ENCODE measurements at places on chromosomes 16 and 17. TPM values are rescaled to one million over a fixed set of nuclear protein-coding genes. Genes with fewer than 3 reads are reported as not detected.

- no peak for DNase-seq
- no peak overlapping the region for H3K27ac ChIP-seq
- no peak overlapping the region for H3K4me3 ChIP-seq
- H3K4me1 ChIP-seq = no peaks in the 10 kb centered on the region
Measured at GRCh38 chr16:5461141-5461540, 363.5 kb upstream of the EEF2KMT start.

TNFRSF13B gene
- not detected for total RNA-seq

GRCh38 chr16:75580-76501 lies 2.2 kb upstream of the MPG start:
- H3K27me3 ChIP-seq = no peaks in the 10 kb centered on the region
- peaks cover 34% of the 10 kb centered on the region for H3K36me3 ChIP-seq
- peaks cover 73% of the 10 kb centered on the region for H3K4me1 ChIP-seq
- peak overlapping the region; percentile 84 for H3K27ac ChIP-seq
- no peak overlapping the region for H3K4me3 ChIP-seq
- DNase-seq = peak; percentile 88

- no peak overlapping the region for H3K4me3 ChIP-seq
- no peaks in the 10 kb centered on the region for H3K36me3 ChIP-seq
- no peak overlapping the region for H3K27ac ChIP-seq
- no peaks in the 10 kb centered on the region for H3K4me1 ChIP-seq
- H3K27me3 ChIP-seq = no peaks in the 10 kb centered on the region
Measured at GRCh38 chr16:75818491-75818890, 92.2 kb upstream of the CPHXL start.

- H3K36me3 ChIP-seq = no peaks in the 10 kb centered on the region
- H3K27ac ChIP-seq = 0 out of 2 replicates have a peak overlapping the region, but pooled peaks have one; percentile 1
- no peaks in the 10 kb centered on the region for H3K27me3 ChIP-seq
- H3K4me3 ChIP-seq = no peak overlapping the region
- H3K4me1 ChIP-seq = peaks cover 24% of the 10 kb centered on the region
- no peak for DNase-seq
Measured at GRCh38 chr17:49687878-49688491, 10.1 kb upstream of the SPOP start.

DNA sequence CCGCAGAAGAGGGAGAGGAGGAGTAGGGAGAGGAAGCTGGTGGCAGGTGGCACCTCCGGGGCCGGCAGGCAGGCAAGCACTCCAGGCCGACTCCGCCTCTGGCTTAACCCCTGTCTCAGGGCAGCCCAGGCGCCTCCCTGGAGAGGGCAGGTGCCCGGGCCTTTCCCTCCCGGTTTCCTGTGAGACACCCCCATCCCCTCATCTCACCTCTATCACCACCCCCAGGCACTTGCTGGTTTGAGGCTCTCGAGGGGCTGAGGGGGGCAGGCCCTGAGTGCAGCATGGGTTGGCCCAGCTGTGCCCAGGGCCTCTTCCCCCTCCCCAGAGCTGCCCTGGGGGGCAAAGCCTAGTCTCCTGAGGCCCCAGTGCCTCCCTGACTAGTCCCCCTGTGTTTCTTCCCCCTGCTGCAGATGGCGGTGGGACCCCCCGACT lies 6.0 kb downstream of the DOC2A start:
- H3K27ac ChIP-seq = no peak overlapping the region
- H3K4me1 ChIP-seq = no peaks in the 10 kb centered on the region
- H3K27me3 ChIP-seq = peaks cover under 1% of the 10 kb centered on the region
- no peak for DNase-seq
- H3K4me3 ChIP-seq = no peak overlapping the region
- H3K36me3 ChIP-seq = peaks cover 36% of the 10 kb centered on the region

GRCh38 chr17:76529224-76530094 lies 8.1 kb downstream of the CYGB start:
- peaks cover 69% of the 10 kb centered on the region for H3K4me1 ChIP-seq
- peak overlapping the region; percentile 88 for H3K27ac ChIP-seq
- peak; percentile 92 for DNase-seq
- no peaks in the 10 kb centered on the region for H3K36me3 ChIP-seq
- no peak overlapping the region for H3K4me3 ChIP-seq

CLEC19A gene
- total RNA-seq = not detected

- no peaks in the 10 kb centered on the region for H3K36me3 ChIP-seq
- H3K4me3 ChIP-seq = no peak overlapping the region
- H3K4me1 ChIP-seq = no peaks in the 10 kb centered on the region
- DNase-seq = no peak
- H3K27ac ChIP-seq = no peak overlapping the region
Measured at GRCh38 chr16:9372934-9373890, 281.8 kb downstream of the HAPSTR1 start.

TPPP3 gene
- not detected for total RNA-seq

- no peak for DNase-seq
- H3K27me3 ChIP-seq = 0 out of 2 replicates have a peak, but pooled peaks cover 2% of the 10 kb centered on the region
- no peaks in the 10 kb centered on the region for H3K4me1 ChIP-seq
- H3K4me3 ChIP-seq = no peak overlapping the region
Measured at GRCh38 chr17:4577386-4577993, 6.8 kb upstream of the SMTNL2 start.

GRCh38 chr17:64065161-64065560 lies 44.7 kb upstream of the ICAM2 start:
- H3K36me3 ChIP-seq = peaks cover 15% of the 10 kb centered on the region
- DNase-seq = no peak
- H3K27ac ChIP-seq = no peak overlapping the region

PIRT gene
- not detected for total RNA-seq

GRCh38 chr17:67998466-67998865 lies 2.2 kb upstream of the C17orf58 start:
- H3K4me3 ChIP-seq = no peak overlapping the region
- H3K4me1 ChIP-seq = peaks cover 21% of the 10 kb centered on the region
- H3K27me3 ChIP-seq = peaks cover 11% of the 10 kb centered on the region
- DNase-seq = no peak
- H3K36me3 ChIP-seq = 0 out of 2 replicates have a peak, but pooled peaks cover 2% of the 10 kb centered on the region

DNA sequence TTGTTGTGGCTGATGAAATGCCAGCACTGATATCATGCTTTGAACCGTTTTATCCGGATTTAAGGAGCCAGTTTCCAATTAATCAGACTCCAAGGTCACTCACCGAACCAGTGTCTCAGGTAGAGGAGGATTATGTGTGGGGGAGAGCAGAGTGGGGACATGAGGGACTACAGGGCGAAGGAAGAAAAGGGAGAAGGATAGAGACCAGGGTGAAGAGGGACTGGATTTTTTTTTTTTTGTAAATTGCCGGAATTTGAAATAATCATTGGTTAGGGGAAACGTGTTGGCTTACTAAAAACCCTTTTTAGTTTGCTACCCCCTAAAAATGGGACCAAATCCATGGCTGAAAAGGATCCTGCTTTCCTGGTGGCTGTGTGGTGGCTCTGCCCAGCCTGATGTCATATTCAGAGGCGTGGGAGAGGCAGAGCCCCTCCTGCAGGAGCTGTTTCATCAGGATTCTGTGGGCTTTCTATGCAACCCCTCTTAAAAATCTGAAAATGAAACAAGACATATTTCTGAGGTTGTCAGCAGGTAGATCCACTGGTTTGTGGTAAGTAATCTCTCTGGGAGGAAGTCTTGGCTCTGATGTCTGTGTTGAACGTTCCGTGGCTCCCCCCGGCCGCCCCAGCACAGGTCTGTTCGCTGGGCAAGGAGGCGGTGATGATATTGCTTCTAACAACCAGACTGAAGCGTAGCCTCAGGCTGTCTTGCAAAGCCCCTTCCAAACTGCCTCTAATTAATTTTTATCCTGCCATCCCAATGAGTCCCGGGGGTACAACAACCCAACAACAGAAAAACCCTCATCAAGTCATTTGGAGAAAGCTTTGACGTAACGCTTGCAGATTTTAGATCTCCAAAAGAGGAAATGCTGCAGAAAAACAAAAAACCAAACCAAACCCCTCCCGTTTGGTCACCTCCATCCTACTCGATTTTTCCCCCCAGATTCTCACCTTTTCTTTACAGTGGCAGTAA lies 143.0 kb upstream of the ZFHX3 start:
- no peaks in the 10 kb centered on the region for H3K27me3 ChIP-seq
- no peaks in the 10 kb centered on the region for H3K36me3 ChIP-seq
- no peaks in the 10 kb centered on the region for H3K4me1 ChIP-seq
- H3K27ac ChIP-seq = no peak overlapping the region
- no peak overlapping the region for H3K4me3 ChIP-seq

DNA sequence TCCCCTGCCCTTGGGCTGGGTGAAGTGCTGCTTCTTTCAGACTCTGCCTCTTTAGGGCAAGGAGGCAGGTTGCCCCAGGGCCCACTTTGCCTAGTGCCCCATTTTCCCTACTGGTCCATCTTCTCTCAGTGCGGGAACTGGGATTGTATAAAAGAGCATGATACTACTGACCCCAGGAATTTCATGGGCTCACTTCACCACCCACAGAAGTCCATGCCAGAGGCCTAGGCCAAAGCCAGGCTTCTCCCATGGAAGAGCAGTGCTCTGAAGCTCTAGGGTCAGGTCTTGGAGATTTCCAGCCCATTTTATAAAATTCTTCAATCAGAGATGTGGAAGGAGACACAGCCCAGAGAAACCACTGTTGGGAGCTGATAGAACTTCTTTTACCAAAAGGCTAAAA lies 5.7 kb downstream of the CACNG1 start:
- no peak overlapping the region for H3K27ac ChIP-seq
- no peaks in the 10 kb centered on the region for H3K27me3 ChIP-seq
- no peak for DNase-seq
- H3K36me3 ChIP-seq = no peaks in the 10 kb centered on the region

DNA sequence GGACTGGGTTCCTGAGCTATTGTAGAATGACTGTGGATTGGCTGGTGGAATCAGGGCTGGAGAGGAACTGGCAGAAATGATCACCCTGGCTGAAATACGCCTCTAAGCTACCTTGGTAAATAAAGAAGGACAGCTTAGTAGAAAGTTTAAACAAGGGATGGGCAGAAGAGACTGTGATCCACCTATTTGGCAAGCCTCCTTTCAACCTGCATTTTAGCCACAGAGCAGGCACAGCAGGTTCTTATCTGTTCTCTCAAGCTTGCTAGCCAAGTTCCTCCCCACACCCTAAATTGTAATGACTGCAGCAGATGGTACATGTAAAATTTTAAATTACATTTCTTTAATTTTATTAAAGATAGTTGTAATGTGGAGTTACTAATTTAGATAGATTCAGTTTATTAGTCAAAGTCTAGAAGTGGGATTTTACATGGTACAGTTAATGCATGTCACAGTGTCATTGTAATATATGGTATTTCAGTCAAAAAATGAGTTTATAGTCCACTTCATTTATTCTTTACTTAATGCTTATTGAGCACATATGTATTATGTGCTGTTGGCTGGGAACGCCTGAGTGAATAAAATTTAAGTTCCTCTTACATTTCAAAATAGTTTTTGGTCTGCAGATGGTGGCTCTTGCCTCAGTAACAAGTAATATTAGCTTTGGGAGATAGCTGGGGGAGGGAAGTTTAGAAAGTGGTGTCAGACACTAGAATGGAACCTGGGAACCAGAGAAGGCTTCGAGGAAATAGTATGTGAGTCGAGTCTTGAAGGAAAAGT lies 11.2 kb downstream of the EPN2 start:
- H3K27me3 ChIP-seq = no peaks in the 10 kb centered on the region
- DNase-seq = no peak
- H3K4me1 ChIP-seq = peaks cover 7% of the 10 kb centered on the region
- H3K36me3 ChIP-seq = no peaks in the 10 kb centered on the region
- H3K4me3 ChIP-seq = no peak overlapping the region
- H3K27ac ChIP-seq = no peak overlapping the region

- peaks cover 10% of the 10 kb centered on the region for H3K4me1 ChIP-seq
- no peaks in the 10 kb centered on the region for H3K27me3 ChIP-seq
- peaks cover 41% of the 10 kb centered on the region for H3K36me3 ChIP-seq
Measured at GRCh38 chr17:42118545-42118944, 2.6 kb downstream of the KAT2A start.

CD300H gene
- not detected for total RNA-seq

C1QL1 gene
- not detected for total RNA-seq

DNA sequence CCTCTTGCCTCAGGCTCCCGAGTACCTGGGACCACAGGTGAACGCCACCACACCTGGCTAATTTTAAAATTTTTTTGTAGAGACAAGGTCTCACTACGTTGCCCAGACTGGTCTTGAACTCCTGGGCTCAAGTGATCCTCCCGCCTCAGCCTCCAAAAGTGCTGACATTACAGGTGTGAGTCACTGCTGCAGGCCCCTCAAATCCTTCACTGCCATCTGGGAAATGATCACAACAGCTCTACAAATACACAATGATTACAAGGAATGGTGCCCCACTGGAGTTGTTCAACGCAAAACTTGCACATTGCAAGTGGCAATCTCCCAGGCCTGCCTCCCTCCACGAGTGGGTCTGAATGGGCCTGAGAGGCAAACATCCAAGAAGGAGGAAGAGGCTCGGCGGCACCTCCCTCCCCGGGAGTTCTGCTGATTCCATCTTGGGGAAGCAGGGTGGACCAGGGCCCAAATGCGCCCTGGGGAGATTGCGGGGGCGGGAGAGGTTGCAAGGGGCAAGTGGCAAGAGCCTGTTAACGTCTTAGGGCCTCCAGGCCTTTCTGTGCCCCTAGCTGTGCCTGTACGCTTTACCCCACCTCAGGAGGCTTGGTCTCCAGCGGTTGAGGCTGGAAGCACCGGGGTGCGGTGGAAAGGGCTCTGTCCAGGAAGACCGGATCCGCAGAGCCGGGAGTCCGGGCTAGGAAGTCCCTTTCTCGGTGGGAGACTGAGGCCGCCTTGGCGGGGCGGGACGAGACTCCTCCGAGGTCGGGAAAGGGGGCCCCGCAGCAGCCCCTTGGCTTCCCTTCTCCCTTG lies 656 bp upstream of the IGFBP4 start:
- no peaks in the 10 kb centered on the region for H3K27me3 ChIP-seq
- no peaks in the 10 kb centered on the region for H3K36me3 ChIP-seq
- DNase-seq = peak; percentile 45

- H3K36me3 ChIP-seq = no peaks in the 10 kb centered on the region
- H3K4me3 ChIP-seq = no peak overlapping the region
- DNase-seq = no peak
- peaks cover 35% of the 10 kb centered on the region for H3K4me1 ChIP-seq
- no peaks in the 10 kb centered on the region for H3K27me3 ChIP-seq
Measured at GRCh38 chr17:40545660-40546059, 19.6 kb downstream of the CCR7 start.

HS3ST4 gene
- total RNA-seq = not detected

- no peak for DNase-seq
- H3K4me1 ChIP-seq = peaks cover under 1% of the 10 kb centered on the region
- no peak overlapping the region for H3K4me3 ChIP-seq
- H3K36me3 ChIP-seq = no peaks in the 10 kb centered on the region
Measured at GRCh38 chr17:82314012-82314726, 3.2 kb downstream of the CD7 start.

- DNase-seq = no peak
- no peak overlapping the region for H3K27ac ChIP-seq
- H3K36me3 ChIP-seq = no peaks in the 10 kb centered on the region
- peaks cover 6% of the 10 kb centered on the region for H3K4me1 ChIP-seq
- no peak overlapping the region for H3K4me3 ChIP-seq
Measured at GRCh38 chr16:49836218-49836617, 19.7 kb downstream of the ZNF423 start.

NMRAL1 gene
- total RNA-seq = 14.5 TPM

All from SJSA1 (cell line).